ENCODE measurements at places on chromosomes 5 and 9.

GRCh38 chr9:106156465-106156864 lies 462.1 kb downstream of the TMEM38B start:
- no peak for DNase-seq

GRCh38 chr5:100406640-100407039 lies 128.5 kb upstream of the FAM174A start:
- no peak for DNase-seq

DNA sequence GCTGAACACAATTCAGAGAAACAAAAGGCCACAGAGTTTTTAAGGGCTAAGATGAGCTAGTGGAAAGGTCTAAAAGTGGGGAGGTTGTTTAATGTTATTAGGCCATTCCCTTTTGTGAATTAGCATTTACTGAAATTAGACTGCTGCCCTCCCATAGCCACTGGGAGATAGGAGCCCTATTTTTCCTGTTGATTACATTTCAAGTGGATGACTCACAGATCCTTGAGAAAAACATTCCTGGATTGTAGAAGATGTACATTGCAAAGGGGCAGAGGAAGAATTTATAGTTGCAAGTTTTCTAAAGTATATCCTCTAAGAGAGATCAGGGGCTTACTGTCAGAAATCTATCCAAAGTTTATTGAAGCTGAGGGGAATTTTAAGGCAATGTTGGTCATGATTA lies 367.1 kb upstream of the IZUMO3 start:
- DNase-seq: no peak

GRCh38 chr5:141685591-141685990 lies 3.6 kb upstream of the ARAP3 start:
- no peak for DNase-seq

DNA sequence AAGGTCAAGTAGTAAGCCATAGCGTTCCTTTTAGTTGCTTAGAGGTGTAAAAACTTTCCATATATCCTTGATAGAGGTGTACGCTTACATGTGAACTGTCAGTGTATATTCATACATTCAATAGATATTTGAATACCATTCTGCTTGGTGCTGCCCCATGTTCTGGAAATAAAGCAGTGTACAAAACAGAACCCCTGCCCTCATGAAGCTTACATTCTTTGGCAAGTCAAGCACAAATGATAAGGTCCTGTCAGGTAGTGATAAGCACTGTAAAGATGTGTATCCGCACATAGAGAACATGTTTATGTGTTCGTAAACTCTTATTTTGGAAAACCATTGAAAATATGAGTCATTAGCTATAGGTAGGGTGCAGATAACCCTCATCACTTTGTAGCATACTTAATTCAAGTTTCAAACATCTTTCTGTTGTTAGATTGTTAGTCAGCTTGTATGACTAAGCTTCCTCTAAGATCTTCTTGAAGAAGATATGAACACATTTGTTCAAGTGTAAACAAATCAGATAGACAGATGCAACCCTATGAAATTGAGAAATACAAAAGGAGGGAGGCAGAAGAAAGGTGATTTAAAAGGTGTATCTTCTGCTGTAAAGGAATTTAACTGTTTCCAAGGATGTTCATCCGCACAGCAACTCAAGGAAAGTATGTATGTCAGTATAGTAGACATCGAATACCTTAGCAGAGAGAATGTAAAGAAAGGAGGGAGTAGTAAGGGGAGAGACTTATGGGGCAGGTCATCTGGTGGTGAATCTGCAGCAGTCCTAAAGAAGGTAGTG lies 1.6 kb downstream of the GTF3C4 start:
- no peak for DNase-seq

DNA sequence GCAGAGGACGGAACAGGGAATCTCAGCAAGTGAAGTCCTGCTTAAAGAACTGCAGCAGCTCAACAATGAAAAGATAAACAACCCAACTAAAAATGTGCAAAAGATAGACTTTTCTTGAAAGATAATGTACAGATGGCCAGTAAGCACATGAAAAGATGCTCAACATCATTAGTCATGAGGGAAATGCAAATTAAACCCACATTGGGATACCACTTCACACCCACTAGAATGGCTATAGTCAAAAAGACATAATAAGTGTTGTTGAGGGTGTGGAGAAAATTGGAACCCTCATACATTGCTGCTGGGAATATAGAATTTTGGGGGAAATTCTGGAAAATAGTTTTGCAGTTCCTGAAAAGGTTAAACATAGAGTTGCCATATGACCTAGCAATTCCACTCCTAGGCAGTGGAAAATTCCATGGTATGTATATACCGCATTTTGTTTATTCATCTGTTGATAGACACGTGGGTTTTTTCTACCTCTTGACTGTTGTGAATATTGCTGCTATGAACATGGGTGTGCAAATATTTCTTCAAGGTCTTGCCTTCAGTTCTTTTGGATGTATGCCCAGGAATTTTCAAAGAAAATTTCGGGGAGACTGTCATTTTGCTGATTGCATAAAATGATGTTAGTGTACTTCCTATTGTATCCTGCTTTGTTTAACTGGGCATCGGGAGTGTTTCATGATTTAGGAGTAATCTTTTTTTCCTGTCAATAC lies 7.2 kb downstream of the CNOT8 start:
- DNase-seq: no peak

DNA sequence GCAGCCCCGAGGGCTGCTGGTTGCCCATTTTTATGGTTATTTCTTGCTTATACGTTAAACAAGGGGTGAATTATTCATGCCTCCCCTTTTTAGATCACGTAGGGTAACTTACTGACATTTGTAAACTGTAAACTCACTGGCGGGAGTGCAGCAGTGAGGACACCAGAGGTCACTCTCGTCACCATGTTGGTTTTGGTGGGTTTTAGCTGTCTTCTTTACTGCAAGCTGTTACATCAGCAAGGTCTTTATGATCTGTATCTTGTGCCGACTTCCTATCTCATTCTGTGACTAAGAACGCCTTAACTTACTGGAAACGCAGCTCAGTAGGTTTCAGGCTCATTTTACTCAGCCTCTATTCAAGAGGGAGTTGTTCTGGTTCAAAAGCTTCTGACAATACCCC lies 155.0 kb upstream of the PRDM9 start:
- DNase-seq: no peak

DNA sequence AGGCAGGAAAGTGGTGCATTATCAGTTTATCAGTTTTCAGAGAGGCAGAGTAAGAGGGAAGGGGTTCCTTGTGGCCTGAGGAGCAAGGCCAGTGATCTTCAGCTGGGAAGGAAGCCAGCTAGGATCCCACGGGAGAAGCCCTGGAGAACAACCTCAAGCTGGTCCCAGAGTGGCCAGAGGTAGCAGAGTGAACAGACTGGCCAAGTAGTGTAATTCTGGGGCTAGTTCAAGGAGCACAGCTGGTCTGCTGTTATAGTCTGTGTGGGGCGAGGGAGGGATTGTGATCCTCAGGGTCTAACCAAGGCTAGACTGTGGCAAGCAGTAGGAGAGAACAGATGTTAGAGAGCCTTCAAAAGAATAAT lies 164.6 kb downstream of the CARTPT start:
- DNase-seq: no peak

- DNase-seq: no peak
Observed at GRCh38 chr9:107173422-107174180, 109.5 kb upstream of the RAD23B start.

GRCh38 chr9:122364783-122365150 lies 6.1 kb upstream of the PTGS1 start:
- DNase-seq: no peak

- no peak for DNase-seq
Observed at GRCh38 chr9:87783180-87783579, 57.3 kb downstream of the CTSL start.

DNA sequence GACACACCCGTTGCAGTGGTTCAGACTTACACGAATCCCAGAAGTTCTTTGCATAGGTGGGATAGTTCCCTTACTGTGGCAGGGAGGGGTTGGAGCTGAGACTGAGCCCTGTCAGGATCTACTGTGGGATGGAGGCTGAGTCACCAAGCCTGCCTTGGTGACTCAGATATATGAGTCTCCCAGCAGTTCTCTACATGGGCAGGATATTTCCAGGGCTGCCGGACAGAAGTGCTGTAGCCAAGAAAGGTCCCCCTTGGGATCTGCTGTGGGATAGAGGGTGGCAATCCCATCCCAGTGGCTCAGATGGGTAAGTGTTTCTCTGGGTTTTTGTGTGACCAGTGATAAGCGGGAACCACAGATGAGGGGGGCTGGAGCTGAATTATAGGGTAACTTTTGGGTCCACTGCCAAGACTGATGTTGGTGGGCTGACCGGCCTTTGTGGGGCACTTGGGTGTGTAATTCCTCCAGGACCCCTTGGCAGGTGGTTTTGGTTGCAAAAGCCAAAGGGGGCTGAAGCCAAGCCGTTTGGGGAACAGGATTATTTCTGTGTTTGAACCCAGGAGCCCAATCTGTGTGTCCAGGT lies 18.7 kb downstream of the XRCC4 start:
- DNase-seq: no peak

DNA sequence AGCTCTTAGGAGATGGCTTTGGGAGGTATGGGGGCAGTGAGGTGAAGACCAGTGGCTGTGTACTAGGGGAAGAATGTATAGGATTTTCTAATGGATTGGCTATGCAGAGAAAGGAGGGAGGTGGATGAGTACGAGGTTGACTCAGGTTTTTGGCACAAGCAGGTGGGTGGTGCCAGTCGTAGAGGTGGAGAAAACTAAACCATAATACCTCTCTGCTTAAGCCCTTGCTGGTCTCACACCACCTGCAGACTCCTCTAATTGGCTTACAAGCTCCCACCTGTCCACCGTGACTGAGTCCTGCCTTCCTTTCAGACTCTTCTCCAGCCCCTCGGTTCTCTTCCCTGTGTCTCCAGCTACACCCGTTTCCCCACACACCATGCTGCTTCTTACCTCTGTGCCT lies 521.7 kb upstream of the CLINT1 start:
- no peak for DNase-seq

DNA sequence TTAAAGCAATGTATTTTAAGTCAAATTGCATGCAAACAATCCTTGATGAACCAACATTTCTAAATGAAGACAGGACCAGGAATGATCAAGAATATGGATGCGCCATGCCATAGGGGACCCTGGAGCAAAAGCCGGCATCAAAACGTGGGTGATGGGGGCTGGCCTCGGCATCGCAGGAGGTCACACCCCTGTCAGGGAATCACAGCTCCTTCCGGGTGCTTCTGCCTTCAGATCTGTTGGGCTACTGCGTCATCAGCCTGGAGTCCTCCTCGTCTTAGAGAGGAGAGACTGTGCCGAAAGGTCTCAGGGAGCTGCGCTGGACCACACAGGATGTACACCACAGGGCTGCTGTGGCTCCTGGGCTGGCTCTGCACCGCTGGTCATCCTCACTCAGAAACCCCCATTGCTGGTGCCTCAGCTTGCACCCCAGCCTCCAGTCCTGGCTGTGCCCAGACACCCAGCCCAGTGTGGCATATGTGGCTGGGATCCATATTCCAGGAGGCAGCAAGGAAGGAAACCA lies 152.9 kb upstream of the PPP1R26 start:
- no peak for DNase-seq

- no peak for DNase-seq
Observed at GRCh38 chr9:33439731-33440130, 7.7 kb downstream of the AQP3 start.

DNA sequence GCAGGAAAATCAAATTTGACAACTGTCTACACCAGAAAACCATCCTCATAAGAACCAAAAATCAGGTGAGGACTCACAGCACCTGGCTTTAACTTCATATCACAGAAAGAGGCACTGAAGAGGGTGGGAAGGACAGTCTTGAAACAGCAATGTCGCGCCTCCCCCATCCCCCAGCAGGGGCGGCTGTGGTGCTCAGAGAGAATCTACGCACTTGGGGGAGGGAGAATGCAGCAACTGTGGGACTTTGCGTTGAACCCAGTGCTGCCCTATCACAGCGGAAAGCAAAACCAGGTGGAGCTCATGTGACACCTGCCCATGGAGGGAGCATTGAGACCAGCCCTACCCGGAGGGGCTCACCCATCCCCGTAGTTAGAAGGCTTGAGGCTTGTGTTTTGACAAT lies 191.8 kb downstream of the MSX2 start:
- DNase-seq: no peak

- DNase-seq: no peak
Observed at GRCh38 chr5:112641515-112642110, 96.1 kb upstream of the APC start.

DNA sequence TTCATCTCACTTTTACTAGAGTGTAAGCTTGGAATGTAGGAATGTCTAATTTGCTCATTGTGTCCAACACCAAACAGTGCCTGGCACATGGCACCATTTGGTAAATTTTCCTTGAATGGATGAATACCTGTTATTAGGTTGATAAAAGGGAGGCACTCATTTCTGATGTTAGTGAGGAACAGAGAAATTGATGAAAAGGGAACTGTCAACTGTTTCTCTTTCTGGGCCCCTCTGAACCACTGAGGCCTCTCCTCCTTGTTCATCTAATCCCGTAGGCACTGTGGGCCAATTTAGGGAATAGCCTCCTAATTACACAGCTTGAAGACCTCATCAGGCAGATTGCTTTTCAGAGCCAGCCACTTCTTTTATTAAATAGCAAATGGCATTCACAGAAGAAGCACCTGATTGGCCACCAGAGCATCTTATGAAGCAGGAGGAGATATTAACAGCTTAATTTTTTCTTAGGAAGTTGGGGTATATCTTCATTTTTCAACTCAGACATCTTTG lies 22.6 kb downstream of the MRRF start:
- no peak for DNase-seq

DNA sequence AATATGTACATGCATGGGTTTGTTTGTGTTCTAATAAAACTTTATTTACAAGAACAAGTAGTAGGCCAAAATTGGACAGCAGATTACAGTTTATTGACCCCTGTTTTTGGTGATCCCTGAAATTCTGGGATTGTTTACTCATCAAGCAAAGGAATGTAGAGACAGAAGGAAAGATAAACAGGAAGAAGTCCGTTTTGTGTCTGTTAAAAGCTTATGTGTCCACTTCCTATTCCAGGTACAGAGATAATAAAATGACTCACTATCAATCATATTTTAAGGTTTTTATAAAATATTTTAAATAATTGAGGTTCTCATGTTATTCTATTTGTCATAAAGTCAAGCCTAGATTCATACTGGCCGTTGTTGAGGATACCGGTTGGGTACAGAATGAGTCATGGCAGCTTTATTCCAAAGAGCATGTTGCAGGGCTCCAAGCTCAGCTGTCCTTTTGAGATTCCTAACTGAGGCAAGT lies 214.9 kb upstream of the DAB2 start:
- DNase-seq: no peak

GRCh38 chr5:131664929-131665328 lies 29.9 kb upstream of the RAPGEF6 start:
- no peak for DNase-seq

All from effector memory CD8-positive, alpha-beta T cell (primary cell).